T-cell (primary cell): ENCODE measurements at places on chromosomes 16 and 17.
A peak's percentile ranks its signal among the peaks of the same experiment; 100 is the strongest.

GRCh38 chr16:21566891-21567414 lies 32.4 kb upstream of the METTL9 start:
- DNase-seq = no peak

GRCh38 chr17:81039854-81040758 lies 5.2 kb downstream of the BAIAP2 start:
- no peak for DNase-seq

- no peak for DNase-seq
Observed at GRCh38 chr17:6531575-6531974, 24.8 kb downstream of the PITPNM3 start.

DNA sequence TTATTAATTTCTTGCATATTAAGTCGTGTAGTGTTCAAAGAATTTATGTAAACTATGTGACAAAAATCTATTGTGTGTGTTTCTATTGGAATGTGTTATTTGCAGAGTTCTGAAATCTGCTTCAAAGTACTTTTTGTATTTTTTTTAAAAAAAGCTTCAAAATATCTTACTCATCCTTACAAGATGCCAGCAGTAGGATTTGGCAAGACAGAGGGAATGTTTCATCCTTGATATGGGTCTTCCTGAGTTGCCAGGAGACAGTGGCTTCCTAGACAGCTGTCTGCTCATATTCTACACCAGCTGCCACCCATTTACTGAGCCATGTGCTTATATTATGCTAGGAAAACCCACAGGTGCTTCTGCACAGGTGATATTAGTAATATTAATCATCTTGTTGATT lies 36.4 kb downstream of the EFCAB5 start:
- no peak for DNase-seq

DNA sequence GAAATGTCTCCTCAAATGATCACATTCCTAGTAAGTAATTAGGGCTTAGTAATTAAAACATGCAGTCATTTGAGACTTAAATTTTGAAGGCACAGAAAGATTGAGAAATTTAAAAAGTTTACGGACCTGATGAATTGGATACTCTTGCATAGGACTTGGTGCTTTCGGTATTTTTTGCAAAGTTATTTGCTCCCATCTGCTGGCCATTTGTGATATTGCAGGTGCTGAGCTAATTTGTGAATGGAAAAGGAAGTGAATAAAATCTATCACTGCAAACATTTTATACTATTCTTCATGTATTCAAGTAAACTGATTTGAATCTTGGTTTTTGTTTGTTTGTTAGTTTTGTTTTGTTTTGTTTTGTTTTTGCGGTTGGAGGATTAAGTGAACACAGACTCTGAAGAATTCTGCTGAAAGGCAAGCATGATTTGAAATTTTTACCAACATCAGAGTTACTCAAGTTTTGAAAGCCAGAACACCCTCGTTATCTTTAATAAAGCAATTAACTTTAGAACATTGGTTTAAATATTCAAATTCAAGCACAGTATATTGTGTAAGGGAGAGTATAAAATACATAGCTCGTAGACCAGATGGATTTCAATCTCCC lies 689.5 kb upstream of the RBFOX1 start:
- DNase-seq = peak; percentile 28

DNA sequence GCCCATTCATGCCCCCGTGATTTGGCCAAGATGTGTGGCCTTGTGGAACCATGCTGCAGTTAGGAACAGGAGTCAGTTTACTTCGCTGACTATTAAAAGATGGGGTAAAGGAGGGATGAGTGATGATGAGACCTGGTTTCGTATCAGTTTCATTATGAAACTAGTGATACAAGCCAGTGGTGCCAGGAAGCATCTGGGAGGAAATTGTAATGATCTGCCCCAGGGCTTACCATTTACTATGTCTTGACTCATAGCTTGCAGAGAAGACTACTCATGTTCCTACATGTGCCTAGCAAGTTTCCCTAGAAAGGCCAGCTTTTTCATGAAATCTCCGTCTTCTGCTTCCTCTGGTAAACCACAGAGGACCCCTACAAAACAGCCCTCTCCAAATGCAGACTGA lies 23.2 kb downstream of the CDH3 start:
- no peak for DNase-seq

DNA sequence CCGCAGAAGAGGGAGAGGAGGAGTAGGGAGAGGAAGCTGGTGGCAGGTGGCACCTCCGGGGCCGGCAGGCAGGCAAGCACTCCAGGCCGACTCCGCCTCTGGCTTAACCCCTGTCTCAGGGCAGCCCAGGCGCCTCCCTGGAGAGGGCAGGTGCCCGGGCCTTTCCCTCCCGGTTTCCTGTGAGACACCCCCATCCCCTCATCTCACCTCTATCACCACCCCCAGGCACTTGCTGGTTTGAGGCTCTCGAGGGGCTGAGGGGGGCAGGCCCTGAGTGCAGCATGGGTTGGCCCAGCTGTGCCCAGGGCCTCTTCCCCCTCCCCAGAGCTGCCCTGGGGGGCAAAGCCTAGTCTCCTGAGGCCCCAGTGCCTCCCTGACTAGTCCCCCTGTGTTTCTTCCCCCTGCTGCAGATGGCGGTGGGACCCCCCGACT lies 6.0 kb downstream of the DOC2A start:
- DNase-seq = no peak

- no peak for DNase-seq
Observed at GRCh38 chr17:71926746-71927398, 193.9 kb upstream of the SOX9 start.

- no peak for DNase-seq
Observed at GRCh38 chr16:4654011-4654963, 29.7 kb downstream of the MGRN1 start.

DNA sequence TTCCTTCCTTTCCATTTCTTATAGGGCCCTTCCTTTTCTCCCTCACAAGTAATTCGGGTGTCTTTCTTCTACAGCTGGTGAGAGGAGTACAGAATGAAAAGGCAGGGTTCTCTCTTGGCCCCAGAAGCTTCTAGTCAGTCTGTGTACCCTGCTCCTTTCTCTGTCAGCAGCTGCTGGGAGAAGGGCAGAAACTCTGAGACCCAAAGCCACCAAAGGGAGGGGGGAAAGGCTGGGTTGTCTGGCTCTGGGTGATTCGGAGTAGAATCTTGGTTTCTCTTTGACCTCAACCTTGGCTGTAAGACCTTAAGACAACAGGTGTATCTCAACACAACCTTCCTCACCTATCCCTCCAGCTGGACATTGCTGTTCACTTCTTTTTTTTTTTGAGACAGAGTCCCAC lies 3.3 kb upstream of the NR1D1 start:
- DNase-seq = no peak

DNA sequence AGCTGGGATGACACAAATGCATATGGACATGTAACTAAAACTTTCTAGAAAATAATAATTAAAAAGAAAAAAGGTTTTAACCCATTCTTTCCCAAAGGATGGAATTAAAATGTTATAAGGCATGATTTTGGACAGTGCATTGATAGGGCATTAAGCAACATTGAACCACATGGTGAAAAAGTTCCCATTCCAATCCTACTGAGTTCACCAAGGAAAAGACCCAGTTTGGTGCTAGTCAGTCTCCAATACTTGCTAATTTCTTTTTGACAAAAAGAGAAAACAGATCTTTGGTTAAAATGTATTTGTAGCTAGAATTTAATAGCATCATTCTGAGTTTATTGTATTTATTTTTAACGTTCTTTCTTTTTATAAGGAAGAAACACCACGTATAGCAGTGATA lies 28.1 kb downstream of the EMP2 start:
- DNase-seq = no peak

- DNase-seq = peak; percentile 16
Observed at GRCh38 chr16:27972500-27972899, 91.0 kb downstream of the GSG1L start.

GRCh38 chr16:15620611-15621195 lies 22.3 kb downstream of the MARF1 start:
- no peak for DNase-seq

GRCh38 chr17:53278466-53278865 lies 544.3 kb upstream of the KIF2B start:
- DNase-seq = no peak

DNA sequence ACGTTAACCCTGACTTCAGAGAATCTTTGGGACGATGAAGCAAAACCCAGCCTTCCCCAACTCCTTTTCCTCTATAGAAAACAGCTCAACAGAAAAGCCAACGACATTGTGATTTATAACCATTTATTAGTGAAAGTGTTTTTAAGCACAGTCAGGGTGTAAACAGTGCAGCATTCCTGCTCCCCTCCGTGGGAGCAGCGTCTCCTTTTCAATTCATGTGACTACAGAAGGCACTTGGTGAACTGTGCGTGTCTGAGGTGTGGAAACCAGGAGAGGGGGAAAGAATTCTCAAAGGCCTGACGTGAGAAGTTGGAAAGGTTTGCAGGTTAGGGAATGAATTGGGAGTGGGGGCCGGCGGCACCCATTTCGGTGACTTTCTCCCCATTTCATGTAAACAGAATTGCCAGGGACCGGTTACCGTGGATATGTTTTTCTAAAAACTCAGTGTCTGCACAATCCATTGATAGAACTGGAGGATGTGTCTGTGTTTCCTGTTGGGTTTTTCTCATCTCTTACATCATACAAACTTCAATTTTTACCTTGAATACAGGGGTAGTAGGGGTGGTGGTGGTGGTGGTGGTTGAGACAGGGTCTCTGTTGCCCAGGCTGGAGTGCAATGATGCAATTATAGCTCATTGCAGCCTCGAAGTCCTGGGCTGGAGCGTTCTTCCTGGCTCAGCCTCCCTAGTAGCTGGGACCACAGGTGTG lies 53.1 kb downstream of the NDE1 start:
- no peak for DNase-seq

- DNase-seq = no peak
Observed at GRCh38 chr17:62870030-62870541, 62.0 kb upstream of the MARCHF10 start.

DNA sequence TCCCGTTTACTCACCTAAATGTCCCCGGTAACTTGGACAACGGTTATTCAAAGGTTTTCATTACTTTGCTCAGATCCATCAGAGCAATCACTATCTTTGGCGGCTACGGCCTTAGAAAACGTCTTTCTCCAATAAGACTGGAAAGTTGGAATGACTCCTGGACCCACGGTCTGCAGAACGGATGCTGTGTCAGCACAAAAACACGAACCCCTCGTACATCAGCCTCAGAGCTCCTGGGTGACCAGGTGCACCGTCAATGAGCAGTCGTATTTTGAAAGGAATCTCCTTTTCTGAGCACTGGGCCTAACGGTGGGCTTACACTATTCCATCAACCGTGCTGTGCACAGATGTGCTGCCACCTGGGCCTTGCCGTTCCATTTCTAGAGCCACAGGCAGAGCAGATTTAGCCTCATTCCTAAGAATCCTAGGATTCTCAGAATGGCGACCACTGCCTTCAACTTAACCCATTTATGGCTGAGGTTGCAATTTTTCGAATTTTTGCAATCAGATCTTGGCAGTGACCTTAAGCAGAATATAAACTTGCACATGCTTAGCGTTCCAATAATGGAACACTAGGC lies 110.8 kb upstream of the ZNF750 start:
- DNase-seq = no peak

GRCh38 chr17:72706396-72706981 lies 386.0 kb downstream of the SLC39A11 start:
- DNase-seq = no peak

DNA sequence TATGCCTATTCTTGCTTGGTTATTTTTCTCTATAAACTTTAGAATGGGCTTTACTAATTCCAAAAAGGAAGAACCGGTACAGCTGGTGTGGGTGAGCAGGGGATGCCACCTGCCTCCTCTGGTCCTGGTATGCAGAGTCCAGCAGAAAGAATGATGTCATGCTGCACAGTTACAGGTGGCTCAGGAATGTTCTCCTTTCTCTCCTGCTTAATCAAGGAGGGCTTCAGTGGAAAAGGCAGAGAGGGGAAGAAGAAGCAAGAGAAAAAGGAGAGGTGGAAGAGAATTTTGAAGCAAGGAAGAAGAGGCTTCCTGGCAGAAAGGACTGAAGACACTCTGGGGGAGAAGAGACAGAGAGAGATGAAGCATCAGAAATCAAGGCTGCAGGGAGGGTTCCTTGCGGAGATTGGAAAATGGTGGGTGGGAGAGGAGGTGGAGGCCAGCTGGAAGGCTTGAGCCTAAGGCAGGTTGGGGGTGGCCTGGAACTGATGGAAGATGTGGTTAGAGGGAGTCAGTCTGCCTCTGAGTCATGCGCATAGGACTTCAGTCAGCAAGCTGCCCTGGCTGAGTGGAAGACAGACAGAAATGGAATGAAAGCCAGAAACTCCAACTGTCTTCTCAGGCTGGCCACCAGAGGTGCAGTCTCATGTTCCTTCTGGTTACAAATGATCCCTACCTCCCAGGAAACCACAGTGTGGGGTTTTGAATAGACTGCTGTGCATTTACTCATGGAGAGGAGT lies 64.6 kb upstream of the CRHR1 start:
- no peak for DNase-seq

- DNase-seq = no peak
Observed at GRCh38 chr16:69089091-69089910, 16.2 kb upstream of the HAS3 start.

DNA sequence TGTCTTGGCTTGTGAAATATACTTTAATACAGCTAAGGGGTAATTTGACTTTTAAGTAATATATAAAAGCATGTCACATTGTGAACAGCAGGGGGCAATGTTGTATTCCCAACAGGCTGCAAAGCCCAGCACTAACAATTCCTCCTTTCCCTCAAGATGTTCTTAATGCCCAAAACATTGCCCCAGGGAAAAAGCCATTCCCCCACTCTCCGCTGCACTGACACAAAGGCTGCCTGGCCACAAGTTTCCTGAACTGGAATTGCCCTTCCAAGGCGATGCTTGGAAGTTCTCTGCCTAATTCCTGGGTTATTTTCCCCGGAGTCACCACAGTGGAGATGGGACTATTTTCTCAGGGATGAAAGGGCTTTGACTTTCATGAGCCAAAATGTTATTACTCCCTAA lies 27.2 kb downstream of the CLEC16A start:
- DNase-seq = peak; percentile 19

DNA sequence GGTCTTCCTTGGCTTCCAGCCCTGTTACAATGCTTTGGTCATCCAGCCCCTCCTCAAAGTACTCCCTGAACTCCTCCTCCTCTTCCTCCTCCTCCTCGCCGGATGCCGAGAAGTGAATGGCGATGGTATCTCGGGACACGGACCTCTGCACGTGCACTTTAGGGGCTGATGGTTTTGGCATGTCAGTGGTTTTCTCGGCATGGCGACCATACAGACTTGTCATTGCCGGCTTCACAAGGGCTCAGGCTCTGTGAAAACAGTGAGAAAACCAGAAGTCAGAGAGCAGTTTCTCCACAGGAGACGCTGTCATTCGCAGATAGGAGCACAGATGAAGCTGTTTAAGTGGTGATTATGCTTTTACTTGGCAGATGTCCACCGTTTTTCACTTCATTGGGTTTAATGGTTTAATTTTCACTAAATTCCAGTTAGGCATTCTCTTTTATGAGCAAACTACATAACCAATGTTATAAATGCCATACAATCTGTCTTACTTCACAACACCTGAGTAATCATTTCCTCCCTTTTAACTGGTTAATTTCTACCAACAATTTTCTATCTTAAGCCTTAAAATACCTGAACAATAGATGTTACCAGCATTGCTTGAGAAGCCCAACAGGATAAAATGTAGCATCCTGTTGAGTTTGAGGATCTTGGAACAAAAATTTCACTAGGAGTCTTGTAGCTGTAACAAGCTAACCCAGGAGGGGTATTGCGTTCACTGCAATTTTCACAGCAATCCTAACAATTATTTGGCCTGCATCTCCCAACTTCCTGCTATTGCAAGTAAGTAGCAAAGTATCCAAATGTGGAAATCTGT lies 48.9 kb downstream of the TEX2 start:
- DNase-seq = no peak

GRCh38 chr16:26441178-26441577 lies 625.5 kb upstream of the C16orf82 start:
- DNase-seq = no peak

GRCh38 chr17:41863074-41863848 lies 2.0 kb downstream of the KLHL11 start:
- DNase-seq = no peak
